NCI-H187 treated with DMSO at 0.1 percent for 48 hours (cell line): ENCODE measurements at places on chromosomes 3 and 15.

- DNase-seq, result no peak
These were observed 15.9 kb downstream of the BSN start for GRCh38 chr3:49570028-49570654.

- no peak for DNase-seq
These were observed 54.2 kb upstream of the ARHGEF3 start for GRCh38 chr3:56855856-56856512.

DNA sequence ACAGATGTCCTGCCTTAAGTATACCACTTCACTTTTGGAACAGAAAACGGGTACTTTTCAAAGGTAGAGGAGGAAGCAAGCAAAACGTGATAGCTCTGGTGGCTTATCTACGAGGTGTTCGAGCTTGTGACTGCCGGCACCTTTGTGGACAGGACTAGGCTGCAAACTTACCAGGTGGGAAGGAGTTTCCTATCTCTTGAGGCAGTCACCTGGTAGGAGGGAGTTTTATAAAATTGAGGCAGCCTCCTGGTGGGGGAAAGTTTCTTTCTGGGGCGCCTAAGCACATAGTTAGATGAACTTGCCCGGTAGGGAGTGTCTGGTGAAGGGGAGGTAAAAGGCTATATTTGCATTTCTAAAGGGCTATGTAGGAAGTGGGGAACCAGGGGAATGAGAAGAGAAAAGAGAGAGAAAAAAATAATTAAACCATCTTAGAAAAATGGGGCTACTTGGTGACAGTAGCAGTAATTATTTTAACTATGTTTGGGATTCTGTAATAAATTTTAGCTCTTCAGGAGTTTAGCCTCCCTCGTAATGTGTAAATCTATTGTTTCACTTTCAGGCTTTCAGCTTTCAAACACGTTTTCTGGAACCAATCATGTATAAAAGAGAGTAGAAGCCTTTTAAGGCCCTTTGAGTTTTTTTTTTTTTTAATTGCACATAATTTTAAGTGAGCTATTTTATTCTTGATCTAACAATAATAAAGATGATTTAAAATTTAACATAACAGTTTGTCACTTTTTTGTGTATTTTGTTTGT, 131.0 kb downstream of the IL5RA start:
- no peak for DNase-seq

- DNase-seq, result no peak
These were observed 41.2 kb downstream of the POLQ start for GRCh38 chr3:121504618-121505017.

DNA sequence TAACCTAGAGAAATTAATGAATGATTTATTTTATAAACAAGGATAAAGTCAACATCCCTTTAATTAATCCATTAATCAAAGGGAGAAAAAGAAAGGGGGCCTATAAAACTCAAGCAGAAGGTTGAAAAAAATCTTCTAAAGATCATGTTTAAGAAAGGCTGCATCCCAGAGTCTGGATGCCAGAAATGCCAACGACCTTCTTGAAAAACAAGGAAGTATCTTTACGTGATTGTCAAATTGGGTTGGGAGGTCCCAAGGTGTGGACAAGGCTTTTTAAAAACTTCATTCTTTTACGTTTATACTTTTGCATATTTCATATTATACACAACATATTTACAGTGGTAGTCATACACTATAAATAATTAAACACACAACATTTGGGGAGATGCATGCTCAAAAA, 1.6 kb downstream of the GOLGB1 start:
- DNase-seq, result no peak

GRCh38 chr15:64858021-64858575, 16.4 kb downstream of the PLEKHO2 start:
- DNase-seq, result no peak

DNA sequence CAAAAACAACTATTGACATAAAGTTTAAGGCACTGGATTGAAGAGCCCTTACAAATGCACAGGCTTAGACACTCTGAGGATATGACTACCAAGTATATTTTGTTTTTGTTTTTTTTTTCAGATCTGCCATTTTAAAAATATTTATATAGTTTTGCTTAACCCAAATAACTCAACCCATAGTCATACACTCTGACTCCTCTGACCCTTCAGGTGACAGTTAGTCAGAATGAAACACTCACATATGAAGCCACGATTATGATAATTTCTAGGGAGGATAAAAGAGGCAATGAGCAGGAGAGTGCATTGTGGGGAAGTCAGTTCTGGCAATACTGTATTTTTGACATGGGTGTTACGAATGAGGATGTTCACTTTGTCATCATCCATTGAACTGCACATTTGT, 774.7 kb downstream of the MECOM start:
- no peak for DNase-seq

DNA sequence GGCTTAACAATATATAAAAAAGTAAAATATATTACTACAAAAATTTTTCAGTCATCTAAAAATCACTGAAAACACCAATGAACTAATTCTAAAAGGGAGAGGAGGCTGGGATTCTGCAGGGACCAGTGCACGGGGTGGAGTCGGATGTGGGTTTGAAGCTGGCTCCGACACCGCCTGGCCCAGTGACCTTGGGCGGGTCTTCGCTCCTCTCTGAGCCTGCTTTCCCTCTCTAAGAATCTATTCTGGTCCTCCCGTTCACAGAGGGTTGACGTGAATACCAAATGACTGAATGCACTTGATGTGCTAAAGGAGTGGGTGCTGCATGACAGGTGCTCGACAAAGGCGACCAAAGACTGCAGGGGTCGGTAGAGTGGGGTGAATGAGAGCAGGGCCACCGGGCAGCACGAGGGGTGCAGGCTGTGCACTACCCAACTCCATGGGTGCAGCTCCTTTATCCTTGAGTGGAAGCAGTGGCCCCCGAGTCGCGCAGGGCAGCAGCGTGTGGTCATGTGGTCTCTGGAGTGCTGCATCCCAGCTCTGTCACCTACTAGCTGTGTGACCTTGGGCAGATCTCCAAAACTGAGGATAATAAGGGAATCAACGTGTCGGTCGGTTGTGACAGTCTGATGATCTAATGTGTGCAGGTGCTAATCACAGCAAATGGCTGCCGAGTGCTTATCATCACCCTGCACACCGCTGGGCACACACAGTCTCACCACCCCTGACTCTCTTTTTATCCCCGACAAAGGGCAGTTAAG, 8.6 kb upstream of the IQSEC1 start:
- no peak for DNase-seq

GRCh38 chr15:52276256-52276770, 19.3 kb downstream of the MYO5C start:
- no peak for DNase-seq

GRCh38 chr15:75033809-75034208, 10.4 kb downstream of the PPCDC start:
- DNase-seq, result no peak

- no peak for DNase-seq
These were observed 428.3 kb downstream of the GABRG3 start for GRCh38 chr15:27399241-27399640.

GRCh38 chr3:169668072-169668956, 4.8 kb upstream of the MECOM start:
- no peak for DNase-seq

DNA sequence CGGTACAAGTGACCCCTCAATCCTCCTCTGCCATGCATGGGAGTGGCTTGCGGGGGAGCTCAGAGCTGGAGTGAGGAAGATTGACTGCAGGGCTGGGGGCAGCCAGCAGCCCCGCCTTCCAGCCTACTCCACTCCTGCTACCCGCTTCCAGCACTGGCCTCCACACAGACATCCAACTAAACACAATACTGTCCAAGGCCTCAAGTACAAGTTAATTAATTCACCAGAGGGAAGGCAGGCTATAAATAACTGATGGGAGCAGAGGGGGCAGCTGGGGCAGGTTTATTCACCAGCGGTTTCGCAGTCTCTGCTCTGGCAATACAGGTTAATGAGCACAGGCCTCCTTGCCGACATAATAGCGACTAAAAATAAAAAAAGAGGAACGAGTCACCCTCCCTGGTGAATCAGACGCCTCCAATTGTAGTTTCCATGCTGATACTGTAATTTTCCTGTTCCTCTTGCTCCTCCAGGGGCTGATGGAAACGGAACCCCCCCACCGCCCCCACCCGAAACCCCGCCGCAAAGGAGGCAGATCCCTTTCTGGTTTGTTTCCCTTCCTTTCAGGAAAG, 166.4 kb upstream of the TLE3 start:
- peak; percentile 51 for DNase-seq

- peak; percentile 67 for DNase-seq
These were observed 11.0 kb downstream of the LYSMD2 start for GRCh38 chr15:51726302-51727073.

- no peak for DNase-seq
These were observed 64.2 kb upstream of the ADPGK start for GRCh38 chr15:72847806-72848205.

- no peak for DNase-seq
These were observed 54.1 kb downstream of the NFKBIZ start for GRCh38 chr3:101903451-101903871.

- DNase-seq, result no peak
These were observed 124.2 kb downstream of the LIPC start for GRCh38 chr15:58556028-58556361.

GRCh38 chr3:73716418-73716817, 91.7 kb upstream of the PDZRN3 start:
- DNase-seq, result no peak

DNA sequence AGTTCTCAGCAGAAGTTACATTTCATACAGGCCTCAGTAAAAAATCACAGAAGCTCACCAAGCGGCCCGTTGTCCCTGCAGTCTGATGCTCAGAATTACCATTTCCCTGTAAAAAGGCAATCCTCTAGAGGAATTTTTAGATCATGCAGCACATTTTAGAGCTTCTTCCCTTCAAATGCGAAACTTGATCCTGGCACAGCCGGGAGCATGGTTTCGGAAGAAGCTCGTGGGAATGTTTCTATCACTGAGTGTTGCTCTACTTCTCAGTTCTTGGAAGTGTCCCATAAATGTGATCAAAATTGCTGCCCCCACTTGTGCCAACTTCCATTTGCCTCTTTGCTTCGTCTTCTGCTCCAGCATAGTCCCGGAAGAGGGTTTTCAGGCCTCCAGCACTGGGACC, 3.8 kb upstream of the H1-8 start:
- DNase-seq, result no peak

DNA sequence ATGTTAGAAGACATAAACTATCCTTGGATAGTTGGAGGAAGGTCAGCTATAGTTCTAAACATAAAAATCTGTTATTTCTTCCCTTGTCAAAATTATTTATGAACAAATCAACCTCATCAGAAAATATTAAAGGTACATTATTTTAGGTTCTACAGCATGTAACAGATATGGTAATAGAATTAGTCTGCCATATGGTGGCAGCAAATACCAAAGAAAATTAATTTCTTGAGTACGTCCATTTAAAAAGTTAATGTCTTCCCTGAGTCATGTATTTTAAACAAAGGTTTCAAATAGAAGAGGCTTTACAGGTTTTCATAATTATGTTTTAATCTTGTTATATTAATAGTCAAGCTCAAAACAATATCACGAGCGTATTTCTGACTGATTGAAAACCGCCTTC, 17.9 kb upstream of the ANKRD28 start:
- no peak for DNase-seq

GRCh38 chr15:52733696-52734255, 54.6 kb upstream of the ATOSA start:
- no peak for DNase-seq

DNA sequence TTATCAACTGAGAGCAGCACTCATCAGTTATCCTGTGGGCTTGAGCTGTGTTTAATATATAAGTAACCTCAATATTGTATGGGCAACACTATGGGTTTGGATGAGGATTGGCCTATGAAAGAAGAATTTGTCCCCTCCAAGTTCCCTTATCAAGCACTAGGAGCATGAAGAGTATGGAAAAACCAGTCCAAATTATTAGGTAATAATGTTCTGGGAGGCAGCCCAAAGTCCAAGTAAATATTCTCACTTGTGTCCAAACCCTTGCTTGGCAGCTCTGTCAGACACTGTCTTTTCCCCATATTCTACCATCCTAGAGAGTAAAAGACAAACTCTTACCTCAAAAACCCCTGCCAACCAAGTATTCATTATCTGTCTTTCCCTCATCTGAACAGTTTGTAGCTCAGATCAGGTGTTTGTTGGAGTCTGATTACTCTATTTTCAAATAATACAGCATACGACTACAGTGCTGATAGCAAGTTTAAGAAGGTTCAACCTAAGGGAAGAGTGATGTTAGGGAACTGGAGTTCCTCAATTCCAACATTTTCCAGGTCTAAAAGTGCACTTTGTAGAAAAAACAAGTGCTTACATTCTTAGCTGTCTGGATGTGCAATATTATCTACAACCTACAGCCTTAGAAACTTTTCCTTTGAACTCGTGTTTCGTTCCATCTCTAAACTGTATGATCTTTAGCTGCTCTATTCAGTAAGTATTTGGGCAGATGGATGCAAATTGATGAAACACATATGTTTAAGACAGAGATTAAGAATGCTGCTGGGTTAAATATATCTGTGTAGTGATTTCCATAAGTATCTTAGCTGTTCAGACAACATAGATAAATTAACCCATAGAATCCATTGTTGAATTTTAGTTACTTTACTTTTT, 89.7 kb upstream of the PHLDB2 start:
- DNase-seq, result no peak

DNA sequence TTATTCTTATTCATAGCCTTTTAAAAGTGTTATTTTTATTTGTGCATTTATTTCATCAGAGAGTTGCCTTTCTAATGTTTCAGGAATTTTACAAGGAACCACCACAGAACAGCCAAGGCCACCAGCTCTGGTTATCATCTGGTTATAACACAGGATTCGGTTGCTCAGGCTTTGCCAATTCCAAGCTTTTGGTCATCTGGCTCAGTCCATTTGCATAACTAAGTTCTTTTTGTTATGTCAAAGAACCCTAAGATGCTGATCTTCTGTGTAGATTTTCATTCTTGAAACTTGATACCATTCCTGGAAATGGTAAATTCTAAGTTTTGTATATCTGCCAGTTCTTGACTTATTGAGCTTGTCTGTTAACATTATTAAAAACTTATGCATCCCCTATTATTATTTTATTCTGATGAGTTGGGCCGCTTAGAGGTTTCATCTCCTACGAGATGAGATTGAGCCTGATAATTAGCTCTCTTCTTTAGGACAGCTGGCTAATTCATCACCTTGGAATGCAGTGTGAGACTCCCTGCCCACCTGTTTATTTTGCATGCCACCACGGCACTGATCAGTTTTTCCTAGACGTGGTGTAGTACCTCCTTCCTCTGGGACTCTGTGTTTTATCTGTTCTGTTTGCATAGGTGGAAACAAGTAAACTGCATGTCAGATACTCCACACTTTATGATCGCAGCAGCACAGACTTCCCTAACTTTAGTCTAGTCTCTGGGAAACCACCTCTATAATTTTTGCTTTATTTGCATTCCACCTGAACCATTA, 264.8 kb downstream of the SLCO3A1 start:
- no peak for DNase-seq

GRCh38 chr15:46316024-46316423, 681.2 kb downstream of the SQOR start:
- DNase-seq, result no peak

DNA sequence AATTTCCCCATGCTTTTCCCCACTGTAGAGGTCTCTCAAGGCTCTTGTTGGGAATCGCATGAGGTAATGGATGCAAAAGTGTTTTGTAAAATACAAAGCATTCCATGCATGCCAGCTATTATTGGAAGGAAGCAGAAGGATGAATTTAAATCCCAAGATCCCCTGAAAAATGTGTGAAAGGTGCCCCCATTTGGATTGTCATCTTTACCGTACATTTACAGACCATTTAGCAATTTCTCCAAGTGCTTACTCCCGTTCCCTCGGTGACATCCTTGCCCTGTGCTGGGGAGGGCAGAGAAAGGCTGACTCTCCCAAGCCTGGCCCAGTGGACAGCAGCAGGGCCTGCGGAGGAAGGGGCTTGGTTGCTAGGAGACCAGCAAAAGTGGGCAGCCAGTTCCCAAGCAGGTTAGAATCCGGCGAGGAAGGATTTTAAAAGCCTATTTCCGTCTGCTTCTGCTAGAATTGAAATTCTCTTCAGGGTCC, 31.1 kb upstream of the NEO1 start:
- no peak for DNase-seq

GRCh38 chr3:172709774-172710663, 848 bp downstream of the NCEH1 start:
- peak; percentile 11 for DNase-seq
